ENCODE measurements at places on chromosomes 3 and 15.
A peak's percentile ranks its signal among the peaks of the same experiment; 100 is the strongest.

GRCh38 chr15:74318376-74319137, 48.9 kb downstream of the CYP11A1 start:
- no peaks in the 10 kb centered on the region for H3K27me3 ChIP-seq
- no peak overlapping the region for H3K4me3 ChIP-seq
- DNase-seq: no peak
- no peaks in the 10 kb centered on the region for H3K36me3 ChIP-seq
- peak overlapping the region; percentile 98 for H3K27ac ChIP-seq
- peaks cover 62% of the 10 kb centered on the region for H3K4me1 ChIP-seq

- DNase-seq: no peak
- no peak overlapping the region for H3K4me3 ChIP-seq
- H3K36me3 ChIP-seq: no peaks in the 10 kb centered on the region
- H3K4me1 ChIP-seq: no peaks in the 10 kb centered on the region
- H3K27me3 ChIP-seq: no peaks in the 10 kb centered on the region
Observed at GRCh38 chr3:161508852-161509477, 12.4 kb downstream of the OTOL1 start.

- no peak overlapping the region for H3K27ac ChIP-seq
- peaks cover 4% of the 10 kb centered on the region for H3K4me1 ChIP-seq
- H3K4me3 ChIP-seq: no peak overlapping the region
- no peak for DNase-seq
- no peaks in the 10 kb centered on the region for H3K36me3 ChIP-seq
- peaks cover 52% of the 10 kb centered on the region for H3K27me3 ChIP-seq
Observed at GRCh38 chr3:184378651-184379357, 797 bp upstream of the THPO start.

- no peak overlapping the region for H3K4me3 ChIP-seq
- H3K4me1 ChIP-seq: peaks cover 4% of the 10 kb centered on the region
- DNase-seq: no peak
- no peaks in the 10 kb centered on the region for H3K27me3 ChIP-seq
Observed at GRCh38 chr3:128167973-128168674, 14.8 kb downstream of the EEFSEC start.

DNA sequence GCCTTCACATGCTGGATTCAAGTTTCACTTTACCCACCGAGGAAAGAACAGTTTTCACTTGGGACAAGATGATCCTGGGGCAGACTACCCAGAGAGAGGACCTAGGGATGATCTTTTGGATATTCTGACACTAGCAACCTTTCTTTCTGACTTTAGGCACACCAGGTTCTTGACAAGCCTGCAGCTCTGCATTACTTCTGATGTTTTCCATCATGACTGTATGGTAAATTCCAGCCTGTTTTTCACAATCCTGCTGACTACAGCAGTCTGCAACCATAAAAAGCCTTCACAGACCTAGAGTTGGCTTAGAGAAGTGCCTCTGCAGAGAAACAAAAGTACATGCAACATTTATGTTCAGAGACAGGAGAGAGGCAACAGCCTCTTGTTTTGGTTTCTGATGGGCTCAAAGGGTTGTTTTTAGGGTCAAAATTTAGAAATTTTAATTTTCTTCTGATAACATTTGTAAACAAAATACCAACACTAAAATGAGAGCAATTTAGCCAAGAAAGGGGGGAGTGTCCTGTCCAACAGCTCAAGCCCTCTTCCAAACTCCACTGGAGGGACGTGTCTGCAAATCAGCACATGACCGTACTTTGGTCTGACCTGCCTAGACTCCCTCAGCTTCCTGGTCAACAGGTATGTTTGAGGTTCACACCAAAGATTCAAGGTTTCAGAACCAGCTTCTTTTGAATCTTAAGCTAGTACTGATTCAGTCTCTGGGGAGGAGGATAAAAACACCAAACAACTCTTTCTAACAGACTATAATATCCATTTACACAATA, 799 bp downstream of the ABI3BP start:
- H3K4me3 ChIP-seq: no peak overlapping the region
- no peaks in the 10 kb centered on the region for H3K4me1 ChIP-seq
- peaks cover 21% of the 10 kb centered on the region for H3K27me3 ChIP-seq
- H3K36me3 ChIP-seq: no peaks in the 10 kb centered on the region
- no peak overlapping the region for H3K27ac ChIP-seq

DNA sequence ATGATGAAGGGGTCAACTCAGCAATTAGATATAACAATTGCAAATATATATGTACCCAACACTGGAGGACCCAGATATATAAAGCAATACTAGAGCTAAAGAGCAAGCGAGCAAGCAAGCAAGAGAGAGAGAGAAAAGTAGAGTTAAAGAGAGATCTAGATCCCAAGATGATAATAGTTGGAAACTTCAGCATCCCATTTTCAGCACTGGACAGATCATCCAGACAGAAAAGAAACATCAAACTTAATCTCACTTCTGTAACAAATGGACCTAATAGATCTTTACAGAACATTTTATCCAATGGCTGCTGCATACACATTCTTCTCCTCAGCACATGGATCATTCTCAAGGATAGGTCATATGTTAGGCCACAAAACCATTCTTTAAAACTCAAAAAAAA, 23.2 kb downstream of the PEAK1 start:
- H3K36me3 ChIP-seq: peaks cover 35% of the 10 kb centered on the region
- H3K4me3 ChIP-seq: no peak overlapping the region
- H3K27me3 ChIP-seq: no peaks in the 10 kb centered on the region
- no peak for DNase-seq

DNA sequence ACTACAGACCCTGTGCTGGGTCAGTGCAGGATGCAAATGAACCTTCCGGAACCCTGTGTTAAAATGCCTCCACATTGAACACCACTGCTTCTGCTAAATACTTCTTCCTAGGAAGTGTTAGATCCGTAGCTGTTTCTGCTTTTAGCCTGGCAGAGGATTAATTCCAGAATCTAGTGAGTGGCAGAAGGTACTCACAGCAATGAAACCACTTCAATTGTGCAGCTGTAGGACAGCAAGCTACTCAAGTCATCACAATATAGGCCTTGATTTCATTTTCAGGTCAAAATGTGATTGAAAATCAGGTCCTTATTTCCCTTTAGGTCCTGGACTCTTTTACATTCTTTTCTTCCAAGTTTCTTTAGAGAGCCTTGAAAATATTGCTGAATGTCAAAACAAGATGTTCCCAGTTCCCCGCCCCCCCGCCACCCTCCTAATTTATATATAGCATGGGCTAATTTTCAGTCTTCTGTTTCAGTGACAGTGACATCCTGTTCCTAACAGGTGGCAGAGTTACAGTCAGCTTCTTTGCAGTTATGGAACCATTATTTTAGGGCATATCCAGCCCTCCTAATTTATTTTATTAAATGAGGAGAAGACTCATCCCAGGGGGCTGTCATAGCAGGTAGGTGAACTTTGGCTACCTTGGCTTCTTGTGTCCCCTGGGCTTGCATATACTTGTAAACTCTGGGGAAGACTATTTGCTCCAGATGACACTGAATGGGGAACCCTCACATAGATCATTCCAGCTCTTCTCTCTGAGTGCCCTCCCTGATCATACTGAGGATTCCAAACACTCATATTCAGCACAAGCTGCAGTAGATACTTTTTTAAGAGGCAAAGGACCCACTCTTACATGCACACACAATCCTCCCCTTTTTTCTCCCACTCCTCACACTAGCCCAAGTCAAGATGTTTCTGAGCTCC, 28.0 kb upstream of the ARNT2 start:
- H3K4me1 ChIP-seq: no peaks in the 10 kb centered on the region
- H3K36me3 ChIP-seq: no peaks in the 10 kb centered on the region
- H3K27me3 ChIP-seq: peaks cover 3% of the 10 kb centered on the region
- H3K4me3 ChIP-seq: no peak overlapping the region
- H3K27ac ChIP-seq: no peak overlapping the region

GRCh38 chr15:100834731-100835130, 44.9 kb upstream of the ALDH1A3 start:
- no peak for DNase-seq
- no peaks in the 10 kb centered on the region for H3K36me3 ChIP-seq
- H3K27ac ChIP-seq: no peak overlapping the region
- H3K27me3 ChIP-seq: peaks cover 25% of the 10 kb centered on the region
- H3K4me3 ChIP-seq: no peak overlapping the region

DNA sequence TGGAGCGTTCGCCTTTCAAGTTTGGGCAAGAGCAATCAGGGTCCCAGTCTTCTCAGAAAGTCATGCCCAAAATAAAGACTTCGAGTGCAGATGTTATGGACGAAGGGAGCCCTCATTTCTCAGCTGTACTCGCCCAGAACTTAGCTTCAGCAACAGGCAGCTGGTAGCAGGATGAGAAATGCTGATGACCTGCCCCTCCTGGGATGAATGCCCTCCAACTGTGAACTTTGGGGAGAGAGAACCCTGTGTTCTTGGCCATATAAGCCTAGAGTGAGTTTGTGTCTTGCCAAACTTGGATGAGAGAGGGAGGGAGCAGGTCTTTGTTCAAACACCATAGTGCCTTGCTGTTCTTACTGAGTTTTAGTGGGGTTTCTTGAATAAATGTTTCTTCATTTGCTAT, 400.3 kb downstream of the LRTM1 start:
- DNase-seq: no peak
- H3K4me1 ChIP-seq: no peaks in the 10 kb centered on the region
- H3K27ac ChIP-seq: no peak overlapping the region
- no peaks in the 10 kb centered on the region for H3K27me3 ChIP-seq
- H3K36me3 ChIP-seq: no peaks in the 10 kb centered on the region

DNA sequence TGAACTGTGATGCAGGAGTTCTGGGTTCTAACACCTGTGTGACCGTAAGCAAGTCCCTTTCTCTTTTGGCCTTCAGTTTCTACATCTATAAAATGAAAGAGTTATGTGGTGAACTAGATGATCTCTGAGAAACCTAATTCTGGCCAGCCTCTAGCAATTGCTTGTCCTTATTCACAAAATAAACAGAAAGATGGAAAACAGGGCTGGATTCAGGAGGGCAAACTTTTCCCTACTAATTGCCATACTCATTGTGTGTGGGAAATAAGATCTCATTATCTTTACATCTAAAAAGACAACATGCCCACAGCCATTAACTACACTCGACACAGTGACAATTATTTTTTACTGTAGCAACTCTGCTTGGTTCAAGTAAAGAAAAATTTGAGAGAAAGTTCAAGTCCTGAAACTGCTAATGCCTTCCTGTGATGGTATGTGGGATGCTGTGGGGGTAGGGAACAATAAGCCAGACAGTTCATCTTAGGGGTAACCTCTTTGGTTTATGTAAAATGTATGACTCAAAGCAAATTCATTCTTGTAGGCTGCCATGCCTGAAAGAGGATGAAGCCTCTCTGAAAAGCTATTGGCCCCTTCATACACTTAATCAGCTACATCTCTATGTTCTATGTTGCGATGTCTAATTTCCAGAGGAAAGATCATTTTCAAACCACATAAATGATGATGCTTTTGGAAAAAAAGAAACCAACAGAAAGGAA, 177.6 kb upstream of the BCL6 start:
- DNase-seq: no peak
- peaks cover 25% of the 10 kb centered on the region for H3K36me3 ChIP-seq
- peak overlapping the region; percentile 12 for H3K4me3 ChIP-seq
- peaks cover 61% of the 10 kb centered on the region for H3K4me1 ChIP-seq

- no peak overlapping the region for H3K4me3 ChIP-seq
- no peak for DNase-seq
- no peaks in the 10 kb centered on the region for H3K4me1 ChIP-seq
- H3K36me3 ChIP-seq: no peaks in the 10 kb centered on the region
- H3K27me3 ChIP-seq: peaks cover 12% of the 10 kb centered on the region
- no peak overlapping the region for H3K27ac ChIP-seq
Observed at GRCh38 chr15:101570241-101570640, 80.7 kb upstream of the PCSK6 start.

DNA sequence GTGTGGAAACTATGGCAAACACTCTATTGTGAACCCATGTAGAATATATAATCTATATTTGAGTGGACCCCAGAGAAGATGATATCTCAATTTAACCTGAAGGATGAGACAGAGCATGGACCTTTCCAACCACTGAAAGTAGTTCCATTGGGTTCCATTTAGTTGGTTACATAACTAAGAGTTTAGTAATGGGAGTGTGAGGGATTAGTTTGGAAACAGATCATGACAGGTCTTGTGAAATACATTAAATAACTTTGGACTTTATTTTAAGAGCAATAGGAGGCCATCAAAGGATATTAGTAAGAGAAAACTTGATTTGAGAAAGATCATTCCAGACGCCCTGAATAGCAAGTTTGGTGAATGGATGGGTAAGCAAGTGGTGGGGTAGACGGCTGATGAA, 487.2 kb upstream of the ROBO2 start:
- H3K4me3 ChIP-seq: no peak overlapping the region
- no peak overlapping the region for H3K27ac ChIP-seq
- H3K27me3 ChIP-seq: no peaks in the 10 kb centered on the region
- no peaks in the 10 kb centered on the region for H3K36me3 ChIP-seq

- H3K4me3 ChIP-seq: no peak overlapping the region
- no peak for DNase-seq
- H3K27me3 ChIP-seq: no peaks in the 10 kb centered on the region
- no peak overlapping the region for H3K27ac ChIP-seq
- peaks cover 29% of the 10 kb centered on the region for H3K36me3 ChIP-seq
Observed at GRCh38 chr3:37161351-37161750, 13.0 kb downstream of the LRRFIP2 start.

GRCh38 chr15:74428970-74429780, 4.6 kb downstream of the SEMA7A start:
- peaks cover 10% of the 10 kb centered on the region for H3K36me3 ChIP-seq
- H3K4me3 ChIP-seq: peak overlapping the region; percentile 24
- peak overlapping the region; percentile 89 for H3K27ac ChIP-seq
- H3K4me1 ChIP-seq: peaks cover 52% of the 10 kb centered on the region

DNA sequence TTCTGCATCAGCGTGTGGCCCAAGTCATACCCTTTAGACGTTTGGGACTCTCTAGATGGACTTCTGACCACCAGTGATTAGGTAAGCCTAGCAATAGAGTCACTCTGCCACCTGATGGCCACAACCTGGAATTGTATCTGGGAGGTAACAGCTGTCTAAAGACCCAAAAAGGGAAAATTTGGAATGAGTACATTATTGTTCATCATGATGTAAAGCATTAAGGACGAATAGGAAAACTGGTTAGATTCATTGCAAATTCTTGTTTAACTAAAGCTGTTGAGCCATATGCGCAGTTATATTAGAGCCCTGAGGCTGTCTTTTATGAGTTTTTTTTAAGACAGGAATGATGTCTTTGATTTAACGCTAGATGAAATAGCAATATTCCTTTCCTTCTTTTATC, 63.6 kb downstream of the FAM81A start:
- H3K4me3 ChIP-seq: no peak overlapping the region
- peaks cover 8% of the 10 kb centered on the region for H3K27me3 ChIP-seq
- peaks cover under 1% of the 10 kb centered on the region for H3K4me1 ChIP-seq
- DNase-seq: no peak

Measured in activated naive CD8-positive, alpha-beta T cell treated with anti-CD3 and anti-CD28 coated beads, Interleukin-2, amount 10 ng/mL, durations not matched to agents 7 days and 5 days (primary cell).